Uterus (tissue), 4 donors: ENCODE measurements at places on chromosomes 1 and 21. TPM values are rescaled to one million over a fixed set of nuclear protein-coding genes. Genes with fewer than 3 reads are reported as not detected.

- H3K27me3 ChIP-seq: no peaks in the 10 kb centered on the region
- H3K4me3 ChIP-seq: no peak overlapping the region
- peak overlapping the region; percentile 70 for H3K27ac ChIP-seq
Observed at GRCh38 chr1:64546013-64546412, 76.1 kb downstream of the CACHD1 start.

Gene IVL
- total RNA-seq: not detected

Gene MROH9
- not detected for total RNA-seq

DNA sequence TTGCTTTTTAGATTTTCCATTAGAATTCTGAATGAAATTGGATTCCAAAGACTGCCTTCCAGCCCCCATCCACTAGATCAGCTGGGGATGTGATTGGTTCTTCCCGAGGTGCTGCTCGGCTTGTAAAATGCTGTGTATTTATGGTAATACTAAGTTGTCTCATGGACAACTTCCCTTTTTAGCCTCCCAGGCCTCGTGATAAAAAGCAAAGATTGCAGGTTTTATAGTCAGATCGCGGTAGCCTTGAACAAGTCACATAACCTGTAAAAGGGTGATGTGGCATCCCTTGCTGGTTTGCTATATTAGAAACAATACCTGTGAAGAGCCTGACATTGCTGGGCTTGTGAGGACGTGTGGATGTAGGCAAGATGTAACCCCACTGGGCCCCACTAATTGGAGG lies 10.4 kb downstream of the MUL1 start:
- H3K4me1 ChIP-seq: no peaks in the 10 kb centered on the region
- no peaks in the 10 kb centered on the region for H3K36me3 ChIP-seq

DNA sequence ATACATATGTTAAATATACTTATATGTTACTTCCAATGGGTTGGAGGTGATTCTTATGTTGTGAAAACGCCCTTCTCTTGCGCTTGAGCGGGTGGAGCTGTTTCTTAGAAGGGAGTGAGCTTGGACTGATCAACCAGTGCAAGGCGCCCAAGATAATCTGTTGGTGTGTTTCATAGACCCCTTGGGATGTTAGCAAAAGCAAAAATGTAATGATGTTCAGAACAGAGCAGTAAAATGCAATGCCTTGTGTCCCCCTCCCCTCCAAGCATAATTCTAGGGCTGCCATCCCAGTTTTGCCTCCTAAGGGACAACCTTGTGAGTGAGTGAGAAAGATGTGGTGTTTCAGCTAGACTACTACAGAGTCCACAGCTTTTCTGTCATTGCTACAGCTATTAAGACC lies 6.2 kb upstream of the CD34 start:
- H3K27me3 ChIP-seq: no peaks in the 10 kb centered on the region
- H3K4me3 ChIP-seq: no peak overlapping the region
- H3K27ac ChIP-seq: peak overlapping the region; percentile 47
- H3K4me1 ChIP-seq: no peaks in the 10 kb centered on the region
- no peaks in the 10 kb centered on the region for H3K36me3 ChIP-seq
- DNase-seq: no peak

DNA sequence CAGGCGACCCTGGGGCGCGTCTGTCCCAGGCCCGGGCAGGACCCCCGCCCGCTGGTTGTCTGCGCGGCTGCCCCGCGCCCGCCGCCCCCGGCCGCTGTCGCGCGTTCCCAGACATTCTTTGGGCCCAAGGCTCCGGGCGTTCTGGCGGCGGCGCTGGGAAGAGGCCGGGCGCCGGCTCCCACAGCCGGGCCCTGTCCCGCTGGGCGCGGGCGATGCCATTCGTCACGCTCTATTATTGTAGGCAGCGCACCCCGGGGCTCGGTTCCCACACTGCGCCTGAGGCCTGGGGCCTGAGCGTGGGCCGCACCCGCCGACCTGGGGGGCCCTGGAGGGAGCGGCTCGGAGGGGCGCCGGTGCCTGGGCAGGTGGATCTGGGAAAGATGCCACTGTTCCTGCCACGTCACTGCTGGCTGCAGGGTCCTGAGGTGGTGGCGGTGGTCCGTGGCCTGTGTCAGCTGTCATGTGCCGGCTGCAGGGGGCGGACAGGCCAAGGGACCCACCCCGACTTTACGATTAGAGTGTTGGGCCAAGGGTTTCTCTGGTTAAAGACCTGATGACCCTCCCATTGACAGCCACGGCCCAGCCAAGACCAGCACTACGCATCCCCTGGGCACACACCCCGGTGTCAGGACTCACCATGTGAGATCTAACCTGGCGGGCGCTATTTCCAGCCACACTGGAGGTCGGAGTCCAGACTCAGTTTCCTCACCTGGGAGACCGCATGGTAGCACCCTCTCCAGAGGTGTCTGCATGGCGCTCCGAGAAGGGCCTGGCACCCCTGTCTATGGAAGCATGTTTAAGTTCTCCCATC lies 55.1 kb upstream of the ADARB1 start:
- no peaks in the 10 kb centered on the region for H3K4me1 ChIP-seq
- DNase-seq: peak; percentile 32
- peak overlapping the region; percentile 65 for H3K27ac ChIP-seq
- no peaks in the 10 kb centered on the region for H3K36me3 ChIP-seq
- H3K27me3 ChIP-seq: no peaks in the 10 kb centered on the region

Gene PGLYRP4
- not detected for total RNA-seq

Gene CFHR2
- not detected for total RNA-seq

GRCh38 chr1:7584643-7585042 lies 186.5 kb upstream of the VAMP3 start:
- H3K4me3 ChIP-seq: no peak overlapping the region
- no peaks in the 10 kb centered on the region for H3K4me1 ChIP-seq
- H3K27me3 ChIP-seq: no peaks in the 10 kb centered on the region

DNA sequence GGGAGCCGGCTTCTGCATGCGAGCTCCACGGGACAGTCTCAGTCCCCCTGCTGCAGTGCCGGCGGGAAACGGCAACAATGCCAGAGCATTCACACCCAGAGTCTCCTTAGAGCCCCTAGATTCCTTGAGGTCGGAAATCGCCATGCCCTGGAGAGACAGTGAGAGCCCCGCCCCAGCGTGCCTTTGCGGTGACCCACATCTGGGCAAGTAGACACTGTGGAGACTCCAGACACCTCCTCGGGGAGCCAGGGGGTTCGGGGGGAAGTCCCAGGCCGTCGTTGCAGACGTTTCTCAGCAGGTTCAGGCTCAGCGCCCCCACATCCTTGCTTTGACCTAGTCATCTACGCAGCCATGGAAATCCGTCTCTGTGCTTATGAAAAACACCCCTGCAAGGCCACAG lies 81.3 kb upstream of the ARHGEF16 start:
- H3K36me3 ChIP-seq: no peaks in the 10 kb centered on the region
- H3K4me3 ChIP-seq: no peak overlapping the region

Gene RNF186
- 0.29 TPM for total RNA-seq

Gene FCGR3B
- total RNA-seq: 0.26 TPM

Gene CELA3A
- not detected for total RNA-seq

Gene NPR1
- total RNA-seq: 42.6 TPM
